ENCODE measurements at places on chromosomes 2 and 18.
A peak's percentile ranks its signal among the peaks of the same experiment; 100 is the strongest.

DNA sequence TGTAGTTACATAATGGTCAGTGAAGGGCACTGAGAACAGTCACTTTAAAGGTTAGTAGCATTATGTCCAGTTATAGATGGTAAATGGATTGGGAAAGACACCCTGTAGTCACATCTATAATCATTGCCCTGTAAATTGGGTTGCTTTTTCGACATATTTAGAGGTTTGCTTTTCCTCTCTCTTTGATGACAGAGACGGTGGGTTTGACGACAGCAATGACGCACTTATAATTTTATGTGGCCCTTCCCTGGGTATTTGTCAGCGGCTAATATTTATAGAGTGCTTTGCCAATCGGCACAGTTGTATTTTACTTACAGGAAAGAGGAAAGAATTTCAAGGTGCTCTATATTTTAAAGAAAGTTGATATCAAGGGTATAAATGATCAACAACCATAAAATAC lies 2.8 kb downstream of the CPS1 start:
- no peak for DNase-seq

GRCh38 chr18:54109131-54109683 lies 115.3 kb downstream of the MBD2 start:
- DNase-seq, result no peak

- no peak for DNase-seq
Observed at GRCh38 chr18:62345909-62346308, 20.8 kb downstream of the TNFRSF11A start.

GRCh38 chr2:134919341-134920210 lies 954 bp downstream of the CCNT2 start:
- DNase-seq, result no peak

GRCh38 chr2:225694664-225695063 lies 295.2 kb downstream of the NYAP2 start:
- DNase-seq, result no peak

GRCh38 chr2:3430172-3430571 lies 50.7 kb downstream of the TRAPPC12 start:
- no peak for DNase-seq

GRCh38 chr18:25946540-25946939 lies 143.9 kb downstream of the SS18 start:
- no peak for DNase-seq

GRCh38 chr2:220753486-220753885 lies 818.6 kb downstream of the EPHA4 start:
- no peak for DNase-seq

DNA sequence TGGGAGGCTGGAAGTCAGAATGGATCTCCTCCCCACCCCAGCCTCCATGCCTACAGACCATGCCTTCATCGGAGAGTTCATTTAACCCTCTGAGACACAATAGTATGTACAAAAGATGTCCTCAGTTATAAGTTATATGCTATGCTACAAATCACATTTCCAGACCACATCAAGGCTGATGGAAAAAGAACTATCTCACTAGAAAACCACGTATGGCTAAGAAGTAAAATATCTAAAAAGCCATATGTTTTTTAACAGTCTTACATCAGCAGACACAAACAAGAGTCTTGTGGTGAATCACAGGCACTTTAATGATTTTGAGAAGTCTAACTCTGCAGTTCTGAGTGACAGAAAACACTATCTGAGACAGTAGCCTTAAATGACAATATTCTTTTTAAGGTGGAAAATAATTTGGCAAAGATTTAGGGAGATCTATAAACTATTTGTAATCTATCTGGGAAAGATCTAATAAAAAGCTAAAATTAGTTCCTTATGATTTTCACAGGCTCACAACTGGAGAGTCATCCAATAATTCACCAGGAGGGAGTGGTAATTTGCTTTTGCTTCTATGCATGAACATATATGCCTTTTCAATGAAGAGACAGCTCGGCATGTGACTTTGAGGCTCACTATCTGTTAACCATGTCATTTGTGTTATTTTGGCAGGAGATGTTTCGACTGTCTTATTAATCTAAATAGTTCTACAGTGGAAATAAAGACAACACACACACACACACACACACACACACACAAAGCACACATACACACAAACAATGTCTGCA lies 197.5 kb downstream of the IRS1 start:
- DNase-seq, result no peak

GRCh38 chr2:24317491-24317920 lies 42.8 kb downstream of the ITSN2 start:
- DNase-seq, result no peak

DNA sequence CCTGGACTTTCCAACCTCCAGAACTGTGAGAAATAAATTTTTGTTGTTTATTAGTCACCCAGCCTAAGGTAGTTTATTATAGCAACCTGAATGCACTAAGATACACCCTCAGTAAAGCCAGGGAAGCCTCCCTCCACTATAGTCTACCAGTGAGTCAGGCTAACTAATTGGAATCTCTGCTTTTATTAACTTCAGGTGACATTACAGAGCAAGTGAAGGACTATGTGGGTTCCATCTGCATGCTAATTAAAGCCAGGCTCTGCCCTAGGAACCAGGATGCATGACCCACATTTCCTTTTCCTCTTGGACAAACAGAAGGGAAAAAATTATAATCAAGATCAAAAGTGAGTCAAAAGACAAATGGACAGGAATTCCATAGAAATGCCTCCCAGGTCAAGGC lies 56.1 kb downstream of the ZC3H8 start:
- DNase-seq, result no peak

- peak; percentile 75 for DNase-seq
Observed at GRCh38 chr18:9417073-9417851, 58.1 kb upstream of the RALBP1 start.

DNA sequence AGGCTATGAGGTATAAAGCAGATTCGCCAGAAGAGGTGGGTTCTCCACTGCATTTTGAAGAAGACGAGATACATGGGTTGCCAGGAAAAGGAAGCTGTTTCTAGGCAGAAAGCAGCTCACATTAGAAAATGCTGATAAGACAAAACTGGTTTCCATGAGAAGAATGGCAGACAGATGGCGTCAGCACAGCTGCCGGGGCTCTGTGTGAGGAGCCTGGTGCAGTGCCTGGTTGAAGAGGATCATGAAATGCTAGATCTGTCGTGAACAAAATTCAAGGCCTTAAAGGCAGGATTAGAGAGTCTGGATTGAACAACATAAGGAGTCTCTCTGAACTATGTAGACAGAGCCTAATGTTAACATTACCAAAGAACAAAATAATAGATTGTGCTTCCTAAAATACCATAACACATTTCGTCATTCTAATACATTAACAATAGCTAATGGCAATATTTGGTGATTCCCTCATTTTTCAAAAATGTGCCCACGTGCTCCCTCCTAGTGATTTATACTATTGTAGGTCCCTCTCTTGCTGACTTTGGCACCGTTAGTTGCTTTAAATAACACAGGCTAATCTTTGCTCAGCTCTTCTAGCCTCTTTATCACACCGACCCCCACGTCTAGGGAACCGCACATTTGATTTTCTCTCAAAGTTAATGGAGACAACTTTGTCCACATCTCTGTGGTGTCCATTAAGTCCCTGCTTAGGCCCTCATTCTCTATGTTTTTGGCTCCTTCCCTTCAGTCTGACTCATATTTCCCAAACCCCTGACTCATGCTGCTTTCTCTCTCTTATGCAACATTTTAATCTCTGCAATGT lies 38.2 kb downstream of the EFEMP1 start:
- DNase-seq, result no peak

- no peak for DNase-seq
Observed at GRCh38 chr2:150144546-150145298, 342.7 kb downstream of the RND3 start.

DNA sequence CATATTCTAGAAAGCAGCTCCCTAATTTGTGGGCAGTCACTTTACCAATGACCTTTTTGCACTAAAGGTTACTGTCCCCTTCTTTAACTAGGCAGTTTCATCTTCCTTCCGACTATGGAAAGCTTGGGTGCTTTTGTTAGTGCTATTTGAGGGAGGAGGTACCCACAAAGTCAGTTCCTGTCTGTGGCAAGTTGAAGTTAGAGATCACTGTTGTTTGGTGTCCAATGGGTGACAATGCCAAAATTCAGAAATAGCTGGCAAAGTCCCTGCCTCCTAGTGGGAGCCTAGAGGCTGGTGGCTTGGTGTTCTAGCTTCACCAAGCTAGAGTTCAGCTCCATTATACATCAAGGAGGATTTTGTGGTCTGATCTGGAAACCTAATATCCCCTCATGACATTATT lies 87.1 kb upstream of the PNPT1 start:
- DNase-seq, result no peak

GRCh38 chr2:123195957-123196356 lies 829.1 kb upstream of the CNTNAP5 start:
- DNase-seq, result no peak

DNA sequence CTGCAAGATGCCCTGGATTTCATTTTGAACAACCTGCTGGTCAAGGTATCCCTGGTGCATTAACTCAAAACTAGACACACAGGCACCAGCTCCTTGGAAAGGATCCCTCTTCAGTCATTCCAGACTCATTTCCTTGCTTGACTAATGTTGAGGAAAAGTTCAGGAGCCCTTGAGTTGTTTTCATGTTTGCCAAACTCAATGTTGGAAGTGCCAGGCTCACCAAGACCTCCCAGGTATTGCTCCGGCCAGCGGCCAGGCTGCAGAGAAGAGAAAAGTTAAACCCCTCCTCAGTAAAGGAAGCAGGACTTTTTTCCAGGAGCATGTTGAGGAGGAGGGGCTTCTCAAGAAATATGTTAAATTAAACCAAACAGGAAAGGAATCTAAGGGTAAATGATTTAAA lies 42.7 kb downstream of the TGIF1 start:
- DNase-seq, result no peak

DNA sequence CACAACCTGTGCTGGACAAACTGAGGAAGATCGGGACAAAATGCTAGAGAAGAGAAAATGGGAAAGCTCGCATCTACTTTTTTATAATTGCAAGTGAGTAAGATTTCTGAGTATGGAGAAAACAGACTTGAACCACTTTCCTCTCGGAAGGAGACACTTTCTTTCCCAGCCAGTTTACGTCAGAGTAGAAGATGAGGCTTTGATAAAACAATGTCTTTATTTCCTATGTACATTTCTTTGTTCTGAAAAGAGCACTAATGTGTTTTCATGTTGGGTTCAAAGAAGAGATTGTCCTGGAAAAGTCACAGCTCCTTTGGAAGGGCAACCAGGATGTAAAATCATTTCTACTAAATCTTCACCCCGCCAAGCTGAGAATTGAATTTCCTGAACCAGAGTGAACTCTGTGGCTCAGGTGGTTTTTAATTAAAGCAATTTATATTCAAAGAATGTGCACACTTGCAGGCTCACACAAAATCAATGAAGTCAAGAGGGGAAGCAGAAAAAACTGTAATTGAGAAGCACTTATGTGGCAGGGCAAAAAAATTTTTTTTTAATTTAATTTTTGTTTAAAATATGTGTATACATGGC lies 23.4 kb upstream of the ITGA6 start:
- DNase-seq, result no peak

GRCh38 chr2:72024451-72025175 lies 123.0 kb downstream of the CYP26B1 start:
- DNase-seq, result no peak

DNA sequence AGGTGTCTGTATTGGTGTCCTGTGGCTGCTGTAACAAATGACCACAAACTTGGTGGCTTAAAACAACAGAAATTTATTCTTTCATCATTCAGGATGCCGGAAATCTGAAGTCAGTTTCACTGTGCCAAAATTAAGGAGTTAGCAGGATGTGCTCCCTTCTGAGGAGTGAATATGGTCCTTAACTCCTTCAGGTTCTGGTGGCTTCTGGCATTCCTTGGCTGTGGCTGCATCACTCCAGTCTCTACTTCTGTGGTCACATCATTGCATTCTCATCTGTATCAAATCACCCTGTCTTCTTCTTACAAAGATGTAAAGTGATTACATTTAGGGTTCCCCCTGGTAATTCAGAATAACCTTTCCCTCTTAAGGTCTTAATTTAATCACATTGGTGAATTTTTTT lies 12.6 kb downstream of the GPD2 start:
- DNase-seq, result no peak

DNA sequence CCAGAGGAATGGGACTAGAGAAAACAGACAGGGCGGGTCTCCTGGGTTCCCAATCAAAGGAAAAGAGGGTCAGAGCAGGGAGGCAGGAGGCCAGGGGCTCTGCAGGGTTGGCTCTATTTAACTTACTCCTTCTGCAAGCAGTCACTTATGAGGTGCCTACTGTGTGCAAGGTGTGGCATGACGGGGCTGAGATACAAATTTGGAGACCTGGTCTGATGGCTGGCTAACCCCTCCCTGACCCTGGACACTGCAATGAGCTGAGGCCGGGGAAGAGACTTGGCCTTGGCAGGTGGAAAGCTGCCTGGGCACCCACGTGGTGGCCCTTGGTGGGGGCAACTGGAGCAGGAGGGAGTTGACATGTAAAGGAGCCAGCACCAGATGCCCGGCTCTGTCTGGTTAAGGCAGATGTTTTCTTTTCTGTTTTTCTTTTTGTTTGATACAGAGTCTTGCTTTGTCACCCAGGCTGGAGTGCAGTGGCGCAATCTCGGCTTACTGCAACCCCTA lies 148.5 kb upstream of the GATA6 start:
- no peak for DNase-seq

DNA sequence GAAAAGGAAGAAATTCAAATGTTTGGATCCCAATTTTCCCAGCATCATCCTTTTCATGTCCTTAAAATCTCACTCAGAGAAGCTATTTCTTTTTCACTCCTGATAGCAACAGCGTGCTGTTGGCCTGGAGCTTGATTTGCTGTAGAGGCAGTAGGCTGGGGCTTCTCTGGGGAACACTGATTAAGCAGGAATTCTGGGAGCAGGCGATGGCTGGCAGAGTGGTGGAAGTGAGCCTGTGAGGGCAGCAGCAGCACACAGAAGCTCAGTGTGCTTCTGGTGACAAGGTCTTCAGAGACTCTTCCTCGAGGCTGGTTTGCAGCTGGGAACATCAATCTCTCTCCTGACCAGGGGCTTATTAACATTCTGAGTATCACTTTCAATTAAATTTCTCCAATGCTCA lies 284.6 kb downstream of the DPP10 start:
- peak; percentile 47 for DNase-seq

DNA sequence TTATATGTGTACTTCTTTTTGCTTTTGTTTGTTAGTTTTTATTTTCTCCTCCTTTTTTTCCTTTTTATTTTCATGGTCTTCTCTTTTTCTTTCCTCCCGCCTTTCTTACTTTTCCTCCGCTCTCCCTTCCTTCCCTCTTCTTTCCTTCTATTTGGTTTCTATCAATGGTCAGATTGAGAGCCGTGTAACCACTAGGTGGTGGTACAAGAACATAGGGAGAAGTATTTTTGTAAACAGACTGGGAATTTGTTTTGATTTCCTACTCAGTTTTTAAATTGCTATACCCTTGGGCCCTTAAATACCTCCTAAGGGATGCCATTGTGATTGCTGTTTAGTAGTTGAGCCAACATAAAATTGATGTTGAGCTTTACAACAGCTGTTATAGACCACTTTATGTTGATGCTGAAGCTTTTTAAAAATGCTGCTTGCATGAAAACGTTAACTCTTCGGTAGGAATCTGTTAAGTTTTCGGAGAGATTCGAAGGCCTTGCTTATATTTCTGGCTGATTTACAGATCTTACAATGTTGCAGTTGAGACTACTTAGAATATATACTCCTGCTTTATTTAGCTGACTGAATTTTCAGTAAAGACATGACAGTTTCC lies 124.2 kb downstream of the UBE2E3 start:
- no peak for DNase-seq

GRCh38 chr2:178194600-178195389 lies 483 bp downstream of the OSBPL6 start:
- DNase-seq, result peak; percentile 15

GRCh38 chr2:199847181-199847864 lies 3.7 kb downstream of the FTCDNL1 start:
- no peak for DNase-seq

GRCh38 chr2:169741-170140 lies 94.1 kb downstream of the SH3YL1 start:
- no peak for DNase-seq
